ENCODE measurements at places on chromosomes 6 and 20. TPM values are rescaled to one million over a fixed set of nuclear protein-coding genes. Genes with fewer than 3 reads are reported as not detected.
A peak's percentile ranks its signal among the peaks of the same experiment; 100 is the strongest.

Gene TMC2
- not detected for total RNA-seq

DNA sequence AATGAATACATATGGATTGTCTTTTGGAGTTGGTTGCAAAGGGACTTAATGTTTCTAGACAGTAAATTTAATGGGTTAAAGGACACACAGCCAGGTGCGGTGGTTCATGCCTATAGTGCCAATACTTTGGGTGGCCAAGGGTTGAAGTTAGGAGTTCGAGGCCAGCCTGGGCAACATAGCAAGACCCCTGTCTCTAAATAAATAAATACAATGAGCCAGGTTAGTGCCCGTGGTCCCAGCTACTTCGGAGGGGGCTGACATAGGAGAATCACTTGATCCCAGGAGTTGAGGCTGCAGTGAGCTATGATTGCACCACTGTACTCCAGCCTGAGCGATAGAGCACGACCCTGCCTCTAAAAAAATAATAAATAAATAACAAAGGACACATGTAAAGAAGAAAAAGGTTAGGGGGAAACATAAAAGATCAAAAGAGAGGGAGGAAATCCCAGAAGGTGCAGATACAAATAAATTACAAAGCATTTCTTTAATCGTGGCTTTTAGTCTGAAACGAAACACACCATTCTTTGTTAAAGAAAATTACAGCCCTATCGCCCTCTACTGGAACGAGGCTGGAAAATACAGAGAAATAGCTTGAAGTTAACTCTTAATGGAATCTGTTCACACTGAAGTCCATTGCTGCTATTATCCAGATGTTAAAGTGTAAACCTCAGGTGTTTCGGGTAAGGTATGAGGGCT, 42.6 kb upstream of the SCML4 start:
- peak; percentile 21 for DNase-seq
- no peak overlapping the region for H3K4me3 ChIP-seq
- peaks cover 7% of the 10 kb centered on the region for H3K36me3 ChIP-seq
- no peaks in the 10 kb centered on the region for H3K27me3 ChIP-seq
- H3K4me1 ChIP-seq = peaks cover 36% of the 10 kb centered on the region

- H3K27me3 ChIP-seq = no peaks in the 10 kb centered on the region
- no peak overlapping the region for H3K4me3 ChIP-seq
- DNase-seq = no peak
- no peak overlapping the region for H3K27ac ChIP-seq
- H3K4me1 ChIP-seq = peaks cover 12% of the 10 kb centered on the region
These were observed 74.7 kb downstream of the FAM217A start for GRCh38 chr6:4004249-4004648.

- peaks cover 14% of the 10 kb centered on the region for H3K4me1 ChIP-seq
- H3K4me3 ChIP-seq = no peak overlapping the region
- H3K27ac ChIP-seq = no peak overlapping the region
- H3K27me3 ChIP-seq = no peaks in the 10 kb centered on the region
- H3K36me3 ChIP-seq = no peaks in the 10 kb centered on the region
- DNase-seq = no peak
These were observed 186.0 kb upstream of the MMS22L start for GRCh38 chr6:97468981-97469380.

Gene OR2H1
- total RNA-seq = not detected

DNA sequence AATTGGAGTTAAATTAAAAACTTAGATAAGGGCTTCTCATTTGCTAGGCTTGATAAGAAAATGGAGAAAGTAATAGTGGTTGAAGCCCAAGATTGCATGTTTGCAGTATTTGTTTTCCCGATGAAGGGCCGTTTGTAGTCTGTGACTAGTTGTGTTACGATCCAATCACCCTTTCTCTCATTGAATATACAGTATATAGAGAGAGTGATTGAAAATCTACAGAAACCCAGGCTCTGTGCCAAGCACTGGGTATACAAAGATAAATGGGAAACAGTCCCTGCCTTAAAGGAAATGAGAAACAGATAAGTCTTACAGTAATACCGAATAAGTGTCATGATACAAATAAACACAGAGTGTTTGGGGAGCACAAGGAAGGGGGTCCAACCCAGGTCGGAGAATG, 55.2 kb upstream of the CDKAL1 start:
- H3K4me1 ChIP-seq = peaks cover 36% of the 10 kb centered on the region
- H3K27me3 ChIP-seq = no peaks in the 10 kb centered on the region
- no peak overlapping the region for H3K4me3 ChIP-seq
- no peak for DNase-seq
- H3K36me3 ChIP-seq = peaks cover 27% of the 10 kb centered on the region
- no peak overlapping the region for H3K27ac ChIP-seq

DNA sequence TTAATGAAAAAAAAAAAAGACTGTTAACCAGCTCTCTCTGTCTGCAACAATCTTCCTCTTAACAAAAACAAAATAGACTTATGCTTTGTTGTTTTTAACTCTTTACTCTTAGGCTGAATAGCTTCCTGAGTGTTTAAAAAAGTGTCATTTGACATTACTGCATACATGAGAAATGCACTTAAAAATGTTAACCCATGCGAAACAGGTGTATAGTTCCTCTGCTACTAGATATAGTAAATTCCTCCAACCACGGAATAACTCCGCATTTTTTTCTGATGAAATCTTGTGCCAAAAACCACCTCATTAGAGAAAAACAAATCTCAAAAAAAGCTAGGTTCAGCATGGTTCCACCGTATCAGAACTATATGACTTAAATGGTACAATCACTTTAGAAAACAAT, 426.0 kb downstream of the ADGRB3 start:
- no peak overlapping the region for H3K4me3 ChIP-seq
- no peaks in the 10 kb centered on the region for H3K4me1 ChIP-seq
- no peaks in the 10 kb centered on the region for H3K36me3 ChIP-seq
- no peaks in the 10 kb centered on the region for H3K27me3 ChIP-seq
- H3K27ac ChIP-seq = no peak overlapping the region

DNA sequence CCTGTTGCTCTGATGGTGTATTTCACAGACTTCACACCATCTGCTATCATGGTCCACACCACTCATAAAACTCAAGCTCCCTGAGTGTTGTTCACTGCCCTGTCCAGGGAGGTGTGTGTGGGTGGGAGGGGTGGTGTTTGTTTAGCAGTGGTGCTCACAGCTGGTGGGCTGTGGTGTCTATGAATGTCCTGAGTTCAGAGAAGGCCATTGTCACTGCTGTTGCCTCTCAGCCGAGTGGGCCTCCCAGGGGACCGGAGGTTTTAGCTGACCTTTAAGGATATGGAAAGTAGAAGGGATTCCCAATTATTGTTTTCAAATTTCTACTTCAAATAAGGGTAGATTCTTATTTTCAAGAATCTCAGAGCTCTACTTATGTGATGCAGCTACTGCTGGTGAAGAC, 45.6 kb downstream of the DTD1 start:
- no peak for DNase-seq
- H3K27me3 ChIP-seq = no peaks in the 10 kb centered on the region
- no peak overlapping the region for H3K27ac ChIP-seq
- peaks cover 12% of the 10 kb centered on the region for H3K4me1 ChIP-seq

Gene CASS4
- 0.14 TPM for total RNA-seq

- peaks cover 4% of the 10 kb centered on the region for H3K4me1 ChIP-seq
- H3K27ac ChIP-seq = no peak overlapping the region
- no peak for DNase-seq
- no peak overlapping the region for H3K4me3 ChIP-seq
These were observed 172.4 kb upstream of the SSTR4 start for GRCh38 chr20:22862671-22863230.

Gene SDCBP2
- 1.6 TPM for total RNA-seq

DNA sequence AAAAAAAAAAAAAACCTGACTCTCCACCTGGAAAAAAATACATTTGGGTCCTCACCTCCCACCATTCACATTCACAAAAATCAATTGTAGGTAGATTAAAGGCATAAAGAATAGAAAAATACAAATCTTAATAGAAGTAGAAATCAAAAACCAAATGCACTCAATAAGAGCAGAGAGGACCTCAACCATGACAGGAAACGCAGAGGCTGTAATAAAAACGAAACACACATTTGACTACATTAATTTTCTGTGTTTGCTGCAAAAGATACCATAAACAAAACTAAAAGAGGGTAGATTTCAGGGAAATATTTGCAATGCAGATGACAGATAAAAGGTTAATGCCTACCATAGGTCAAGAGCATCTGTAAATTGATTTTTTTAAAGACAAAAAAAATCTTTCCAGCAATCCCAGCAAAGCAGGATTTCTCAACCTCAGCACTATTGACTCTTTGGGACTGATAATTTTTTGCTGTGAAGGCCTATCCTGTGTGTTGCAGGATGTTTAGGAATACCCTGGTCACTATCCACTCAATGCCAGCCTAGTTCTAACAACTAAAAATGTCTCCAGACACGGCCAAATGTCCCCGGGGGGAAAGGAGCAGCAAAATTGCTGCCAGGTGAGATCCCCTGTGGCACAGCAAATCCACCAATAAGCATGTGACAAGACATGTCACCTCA, 9.1 kb downstream of the ETV7 start:
- peaks cover 13% of the 10 kb centered on the region for H3K27me3 ChIP-seq
- H3K4me1 ChIP-seq = no peaks in the 10 kb centered on the region
- no peak overlapping the region for H3K4me3 ChIP-seq
- H3K36me3 ChIP-seq = no peaks in the 10 kb centered on the region

- peak overlapping the region; percentile 6 for H3K27ac ChIP-seq
- no peaks in the 10 kb centered on the region for H3K36me3 ChIP-seq
- DNase-seq = no peak
These were observed 326.4 kb downstream of the TAF4 start for GRCh38 chr20:61739086-61739831.

Gene NUS1
- total RNA-seq = 35.7 TPM

GRCh38 chr6:105862936-105863607, 223.1 kb upstream of the PRDM1 start:
- no peak overlapping the region for H3K4me3 ChIP-seq
- H3K36me3 ChIP-seq = no peaks in the 10 kb centered on the region
- DNase-seq = no peak

GRCh38 chr6:159720708-159721107, 6.6 kb upstream of the WTAP start:
- peaks cover 9% of the 10 kb centered on the region for H3K36me3 ChIP-seq
- H3K27ac ChIP-seq = no peak overlapping the region
- H3K27me3 ChIP-seq = no peaks in the 10 kb centered on the region
- H3K4me3 ChIP-seq = no peak overlapping the region
- DNase-seq = no peak
- H3K4me1 ChIP-seq = peaks cover under 1% of the 10 kb centered on the region

DNA sequence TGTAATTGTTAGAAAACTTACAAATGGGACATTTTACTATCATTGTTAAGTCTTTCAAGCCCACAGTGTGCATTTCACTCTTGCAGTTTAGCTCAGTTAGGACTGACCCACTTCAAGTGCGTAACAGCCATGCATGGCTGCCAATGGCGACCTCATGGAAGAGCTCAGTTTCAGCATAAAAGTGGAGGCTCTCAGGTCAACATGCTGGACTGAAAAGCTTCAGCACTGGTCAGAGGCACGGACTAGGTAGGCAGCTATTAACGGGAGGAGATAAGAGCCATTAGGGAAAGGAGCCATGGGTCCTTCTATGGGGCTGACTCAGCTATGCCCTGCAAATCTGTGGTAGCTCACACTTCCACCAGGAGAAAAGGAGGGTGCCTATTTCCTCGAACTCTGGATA, 101.8 kb downstream of the TTLL2 start:
- H3K4me1 ChIP-seq = peaks cover 23% of the 10 kb centered on the region
- H3K4me3 ChIP-seq = no peak overlapping the region
- H3K36me3 ChIP-seq = peaks cover 17% of the 10 kb centered on the region
- DNase-seq = no peak
- H3K27me3 ChIP-seq = no peaks in the 10 kb centered on the region

GRCh38 chr6:111342913-111343312, 140.1 kb downstream of the REV3L start:
- DNase-seq = no peak
- H3K4me1 ChIP-seq = no peaks in the 10 kb centered on the region
- no peak overlapping the region for H3K27ac ChIP-seq
- H3K36me3 ChIP-seq = peaks cover 12% of the 10 kb centered on the region
- no peaks in the 10 kb centered on the region for H3K27me3 ChIP-seq

DNA sequence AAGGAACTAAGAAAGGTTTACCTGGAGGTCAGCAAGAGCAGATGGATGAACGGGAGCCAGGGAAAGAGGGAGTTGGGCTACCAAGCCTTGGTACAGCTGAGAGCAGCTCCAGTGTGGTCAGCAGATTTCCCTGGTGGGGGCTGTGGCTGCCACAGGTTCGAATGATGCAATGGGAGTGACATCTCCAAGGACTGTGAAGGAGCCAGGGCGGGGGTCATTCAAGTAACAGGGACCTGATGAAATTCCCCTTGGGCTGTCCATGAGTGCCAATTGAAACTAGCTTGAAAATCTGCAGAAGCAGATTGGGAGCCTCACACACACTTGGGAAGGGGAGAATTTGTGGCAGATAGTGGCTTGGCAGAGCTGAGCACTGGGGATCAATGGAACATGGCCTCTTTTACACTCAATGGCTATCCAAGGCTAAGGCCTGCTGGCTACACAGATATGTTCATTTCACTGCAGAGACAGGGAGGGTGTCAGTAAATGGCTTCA, 247.0 kb upstream of the ECI2 start:
- H3K27me3 ChIP-seq = no peaks in the 10 kb centered on the region
- H3K4me3 ChIP-seq = no peak overlapping the region
- peaks cover 8% of the 10 kb centered on the region for H3K36me3 ChIP-seq
- no peak overlapping the region for H3K27ac ChIP-seq
- H3K4me1 ChIP-seq = peaks cover 3% of the 10 kb centered on the region
- DNase-seq = no peak

- no peak overlapping the region for H3K4me3 ChIP-seq
- H3K4me1 ChIP-seq = peaks cover 21% of the 10 kb centered on the region
- H3K36me3 ChIP-seq = no peaks in the 10 kb centered on the region
These were observed 236.0 kb upstream of the SGK1 start for GRCh38 chr6:134553936-134554335.

DNA sequence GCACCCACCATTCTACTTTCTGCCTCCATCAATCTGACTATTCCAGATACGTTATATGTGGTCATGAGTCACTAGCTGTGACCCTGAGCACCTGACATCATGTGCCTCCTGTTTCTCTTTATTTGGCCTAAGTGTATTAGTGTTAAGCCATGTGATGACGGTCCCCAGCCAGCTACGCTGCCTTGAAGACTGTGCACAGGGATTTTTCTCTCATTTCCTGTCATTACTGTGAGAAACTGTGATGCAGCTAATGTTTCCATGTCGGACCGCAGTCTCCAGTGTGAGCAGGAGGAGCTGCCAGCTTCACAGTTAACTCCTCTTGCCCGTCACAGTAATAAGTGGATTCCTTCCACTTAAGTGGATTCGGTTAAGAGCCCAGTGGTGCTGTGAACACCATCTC, 9.9 kb upstream of the SPATS1 start:
- H3K4me3 ChIP-seq = no peak overlapping the region
- DNase-seq = no peak
- H3K4me1 ChIP-seq = peaks cover 11% of the 10 kb centered on the region
- peaks cover 16% of the 10 kb centered on the region for H3K27me3 ChIP-seq
- no peak overlapping the region for H3K27ac ChIP-seq
